ENCODE measurements at places on chromosomes 5 and 9.

DNA sequence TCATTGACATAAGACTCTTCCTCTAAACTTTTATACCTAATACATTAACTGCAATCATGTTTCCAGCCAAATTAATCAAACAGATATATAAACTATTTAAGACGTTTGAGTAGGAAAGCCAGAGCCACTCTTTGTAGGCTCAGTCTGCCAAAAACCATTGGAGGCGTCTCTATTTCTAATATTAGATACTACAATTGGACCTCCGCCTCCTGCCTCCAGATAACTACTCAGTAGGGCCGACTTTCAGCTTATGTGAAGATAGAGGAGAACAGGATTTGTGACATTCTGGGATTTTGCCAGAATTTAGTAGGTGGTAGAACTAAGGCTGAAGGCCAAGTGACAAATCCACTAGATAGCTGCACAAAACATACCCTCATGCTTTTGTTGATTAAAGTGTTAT is 463.0 kb downstream of the CETN3 start:
- no peak for DNase-seq

DNA sequence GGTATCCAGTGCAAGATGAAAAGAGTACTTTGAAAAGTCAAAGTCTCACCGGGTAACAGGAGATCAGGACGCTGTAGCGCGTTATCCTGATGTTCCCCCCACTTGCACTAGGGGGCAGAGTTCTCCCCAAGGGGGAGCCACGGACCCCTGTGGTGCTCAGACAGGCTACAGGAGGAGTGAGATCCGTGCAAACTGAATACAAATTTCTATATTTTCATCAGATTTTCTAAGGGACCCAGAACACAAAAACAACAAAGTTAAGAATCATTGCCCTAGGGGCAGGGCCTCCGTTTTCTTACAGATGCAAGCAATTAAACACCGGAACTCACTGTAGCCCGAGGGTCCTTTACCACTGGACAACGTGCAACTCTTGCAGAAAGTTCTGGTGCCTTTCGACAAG is 2.0 kb downstream of the MYO10 start:
- peak; percentile 72 for DNase-seq

DNA sequence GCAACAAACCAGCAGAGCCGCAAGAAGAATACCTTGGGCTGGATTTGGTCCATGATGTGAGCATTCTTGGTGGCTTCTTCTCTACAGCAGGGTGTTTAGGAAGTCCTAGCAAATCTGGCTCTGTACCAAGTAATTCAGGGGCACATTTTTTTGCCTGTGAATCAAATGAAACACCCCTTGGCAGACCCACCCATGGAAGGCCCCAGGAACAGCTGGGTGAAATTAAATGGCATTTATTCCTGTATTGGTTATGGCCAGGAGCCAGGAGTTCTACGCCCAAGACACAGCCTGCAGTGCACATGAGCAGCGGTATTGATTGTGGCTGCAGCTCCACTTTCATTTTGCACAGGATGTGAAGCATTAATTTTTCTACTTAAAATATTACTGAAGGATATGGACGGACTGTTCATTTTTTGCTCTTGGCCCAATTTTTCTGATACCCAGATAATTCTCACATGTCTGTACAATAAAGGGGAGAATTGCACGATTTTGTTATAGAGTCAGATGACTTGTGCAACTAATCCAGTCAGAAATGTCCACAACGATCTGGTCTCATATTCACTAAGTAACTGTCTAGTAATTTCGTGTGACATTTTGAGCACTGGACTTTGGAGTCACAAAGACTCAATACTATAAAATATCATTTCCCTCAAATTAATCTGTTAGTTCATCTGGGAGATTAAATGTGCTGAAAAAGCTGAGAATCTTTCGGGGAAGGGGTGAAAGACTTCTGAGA is 120.7 kb upstream of the APC start:
- peak; percentile 16 for DNase-seq

DNA sequence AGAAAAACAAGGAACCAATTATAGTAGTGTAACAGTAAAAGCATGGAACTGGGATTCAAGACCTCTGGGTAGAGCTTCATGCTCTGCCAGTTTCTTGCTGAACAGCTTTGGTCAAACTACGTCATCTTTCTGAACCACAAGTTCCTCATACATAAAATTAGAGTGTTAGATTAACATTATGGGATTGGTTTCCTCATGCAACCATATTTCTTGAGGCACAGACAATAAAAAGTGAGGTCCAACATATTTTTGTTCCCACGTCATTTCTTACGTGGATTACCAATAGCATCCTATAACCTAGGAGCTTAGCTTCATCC is 354.8 kb downstream of the TMEM232 start:
- no peak for DNase-seq

GRCh38 chr9:94922098-94922607 is 195.7 kb downstream of the AOPEP start:
- DNase-seq = peak; percentile 75

DNA sequence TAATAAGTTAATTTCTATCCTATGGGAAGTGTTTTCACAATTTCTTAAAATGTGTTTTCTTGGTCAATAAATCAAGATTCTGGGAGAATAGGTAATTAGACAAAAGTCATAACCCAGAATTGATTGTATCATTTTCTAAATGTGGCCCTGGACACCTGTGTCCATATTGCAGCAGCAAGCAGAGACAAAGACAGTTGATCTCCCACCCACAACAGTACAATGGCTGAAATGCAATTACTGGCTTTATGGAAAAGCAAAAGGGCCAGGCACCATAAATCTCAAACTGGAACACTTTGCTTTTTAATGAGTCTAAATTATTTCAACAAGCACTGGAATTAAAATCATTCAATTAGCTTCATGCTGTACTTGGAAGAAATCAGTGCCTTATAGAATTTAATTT is 157.2 kb downstream of the ESM1 start:
- DNase-seq = no peak

DNA sequence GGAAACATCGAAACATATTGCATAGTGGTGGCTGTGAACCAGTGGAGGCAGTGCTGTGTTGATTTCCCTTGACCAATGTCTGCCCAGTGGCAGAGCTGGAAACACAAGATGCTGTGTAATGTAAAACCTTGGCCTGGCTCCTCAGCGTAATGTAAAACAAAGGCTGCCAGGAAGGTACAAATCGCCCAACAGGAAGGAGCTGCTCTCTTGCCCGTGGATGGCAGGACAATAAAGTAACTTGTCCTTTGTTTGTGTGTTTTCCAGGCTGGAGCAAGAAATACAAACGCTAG is 143.4 kb downstream of the PALM2AKAP2 start:
- DNase-seq = no peak

DNA sequence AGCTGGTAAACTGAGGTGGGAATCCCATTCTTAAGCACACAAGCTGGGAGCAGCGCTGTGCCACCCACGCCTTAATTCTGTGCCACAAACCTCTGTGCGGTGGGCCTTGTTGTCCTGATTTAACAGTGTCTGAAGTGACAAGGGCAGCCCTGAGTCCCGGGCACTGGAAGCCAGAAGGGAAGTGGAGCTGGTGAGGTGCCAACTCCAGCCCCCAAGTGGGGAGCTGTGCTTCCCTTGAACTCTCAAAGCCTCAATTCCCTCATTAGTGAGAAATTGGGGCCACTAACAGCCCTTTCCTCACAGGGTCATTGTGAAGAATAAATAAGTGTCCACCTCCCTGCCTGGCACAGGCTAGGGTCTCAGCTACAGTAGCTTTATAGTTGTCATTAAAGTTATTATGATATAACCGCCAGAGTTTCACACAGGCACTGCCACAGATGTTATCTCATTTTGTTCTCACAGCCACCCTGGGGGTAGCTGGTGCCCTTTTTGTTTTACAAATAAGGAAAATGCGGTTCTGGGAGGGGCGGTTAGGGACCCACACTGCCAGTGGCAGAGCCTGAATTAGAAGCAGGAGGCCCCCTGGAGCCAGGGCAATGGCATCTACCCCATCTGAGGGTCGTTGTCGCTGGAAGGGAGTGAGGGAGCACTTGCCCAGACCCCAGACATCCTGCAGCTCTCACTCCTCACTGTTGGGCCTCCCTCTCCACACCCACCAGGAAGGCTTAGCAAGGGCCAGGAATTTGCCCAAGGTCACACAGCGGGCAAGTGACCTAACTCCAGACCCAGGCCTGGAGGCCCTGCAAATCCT is 2.1 kb upstream of the TLX3 start:
- no peak for DNase-seq

DNA sequence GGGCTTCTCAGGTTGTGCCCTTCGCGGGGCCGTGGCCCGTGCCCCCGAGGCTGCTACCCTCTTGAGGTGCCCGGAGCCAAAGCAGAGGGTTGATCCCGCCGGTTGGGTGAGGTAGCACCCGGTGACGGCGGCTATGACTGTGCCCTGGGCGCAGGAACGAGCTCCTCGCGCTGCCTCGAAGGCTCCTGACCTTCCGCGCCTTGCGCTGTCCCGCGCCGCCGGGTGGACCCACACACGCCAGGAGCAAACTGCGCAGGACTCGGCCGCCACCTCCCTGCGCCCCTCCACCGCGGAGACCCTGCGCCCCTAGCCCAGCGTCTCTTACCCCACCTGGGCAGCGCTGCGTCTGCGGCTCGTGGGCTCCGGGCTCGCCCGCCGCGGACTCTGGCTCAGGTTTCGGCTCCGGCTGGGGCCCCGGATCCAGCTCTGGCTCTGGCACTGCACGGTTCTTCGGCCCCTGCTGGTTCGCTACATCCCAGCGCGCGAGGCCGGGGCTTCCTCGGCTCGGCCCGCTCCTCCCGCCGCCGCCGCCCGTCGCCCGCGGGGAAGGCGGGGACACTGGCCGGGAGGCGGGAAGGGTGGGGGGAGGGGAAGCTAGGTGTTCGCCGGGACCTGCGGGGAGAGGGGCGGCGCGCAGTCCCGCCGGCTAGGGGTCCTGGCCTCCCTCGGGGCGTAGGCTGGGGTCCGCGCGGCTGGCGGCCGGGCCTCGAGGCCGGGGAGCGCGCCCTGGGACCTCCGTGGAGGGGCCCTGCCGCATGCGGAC is 5.4 kb upstream of the PITX1 start:
- DNase-seq = no peak

GRCh38 chr5:2173151-2173834 is 290.6 kb upstream of the IRX4 start:
- no peak for DNase-seq

DNA sequence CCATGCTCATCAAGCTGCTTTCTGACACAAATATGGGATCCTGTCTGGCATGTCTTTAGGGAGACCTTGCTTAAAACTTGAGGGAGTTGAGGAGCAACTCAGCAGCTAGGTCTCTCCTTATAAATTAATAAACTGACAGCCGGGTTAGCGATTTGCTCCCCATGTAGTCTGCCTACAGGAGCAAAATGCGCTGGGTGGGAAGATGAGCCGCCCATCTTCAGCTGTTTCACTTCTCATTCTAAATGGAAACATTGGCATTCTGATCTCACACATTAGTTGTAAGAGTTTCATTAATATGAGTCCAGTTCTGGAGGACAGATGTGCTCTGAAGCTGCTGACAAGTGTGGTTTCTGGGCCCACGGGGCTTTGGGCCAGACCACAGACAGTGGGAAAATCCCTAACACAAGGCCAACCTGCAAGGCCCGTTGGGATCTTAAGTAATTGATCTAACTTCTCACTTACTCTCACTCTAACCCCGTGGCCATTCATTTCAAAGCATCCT is 197.0 kb downstream of the MCTP1 start:
- DNase-seq = no peak

DNA sequence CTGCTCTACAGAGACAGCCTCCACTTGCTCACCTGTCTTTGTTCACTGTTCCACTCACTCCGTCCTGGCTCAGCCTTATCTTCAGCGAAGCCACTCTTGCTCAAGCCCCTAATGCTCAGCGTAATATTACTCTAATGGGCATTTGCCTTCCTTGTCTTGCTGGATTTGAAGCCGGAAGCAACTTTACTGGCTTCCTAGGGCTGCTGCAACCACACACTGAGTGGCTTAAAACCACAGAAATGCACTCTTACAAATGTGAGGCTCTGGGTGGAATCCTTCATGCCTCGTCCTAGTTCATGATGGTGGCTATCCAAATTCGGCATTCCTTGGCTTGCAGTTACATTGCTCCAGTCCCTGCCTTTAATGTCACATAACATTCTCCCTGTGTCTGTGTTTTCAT is 85.5 kb upstream of the MARCHF11 start:
- peak; percentile 43 for DNase-seq

GRCh38 chr9:18173923-18174322 is 300.0 kb upstream of the ADAMTSL1 start:
- no peak for DNase-seq

DNA sequence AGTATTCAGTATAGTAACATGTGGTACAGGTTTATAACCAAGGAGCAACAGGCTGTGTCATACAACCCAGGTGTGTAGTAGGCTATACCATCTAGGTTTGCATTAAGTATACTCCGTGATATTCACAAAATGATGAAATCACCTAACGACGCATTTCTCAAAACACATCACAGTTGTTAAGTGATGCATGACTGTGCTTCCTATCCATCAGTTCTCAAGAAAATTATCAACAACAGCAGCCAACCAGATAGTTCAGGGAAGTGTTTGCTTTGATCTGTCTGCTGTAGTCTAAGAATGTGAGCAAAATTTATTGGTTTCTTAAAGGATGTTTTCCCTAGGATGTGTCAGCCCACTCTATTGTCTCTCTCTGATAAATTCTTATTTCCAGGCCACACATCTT is 7.4 kb downstream of the ZBTB26 start:
- no peak for DNase-seq

DNA sequence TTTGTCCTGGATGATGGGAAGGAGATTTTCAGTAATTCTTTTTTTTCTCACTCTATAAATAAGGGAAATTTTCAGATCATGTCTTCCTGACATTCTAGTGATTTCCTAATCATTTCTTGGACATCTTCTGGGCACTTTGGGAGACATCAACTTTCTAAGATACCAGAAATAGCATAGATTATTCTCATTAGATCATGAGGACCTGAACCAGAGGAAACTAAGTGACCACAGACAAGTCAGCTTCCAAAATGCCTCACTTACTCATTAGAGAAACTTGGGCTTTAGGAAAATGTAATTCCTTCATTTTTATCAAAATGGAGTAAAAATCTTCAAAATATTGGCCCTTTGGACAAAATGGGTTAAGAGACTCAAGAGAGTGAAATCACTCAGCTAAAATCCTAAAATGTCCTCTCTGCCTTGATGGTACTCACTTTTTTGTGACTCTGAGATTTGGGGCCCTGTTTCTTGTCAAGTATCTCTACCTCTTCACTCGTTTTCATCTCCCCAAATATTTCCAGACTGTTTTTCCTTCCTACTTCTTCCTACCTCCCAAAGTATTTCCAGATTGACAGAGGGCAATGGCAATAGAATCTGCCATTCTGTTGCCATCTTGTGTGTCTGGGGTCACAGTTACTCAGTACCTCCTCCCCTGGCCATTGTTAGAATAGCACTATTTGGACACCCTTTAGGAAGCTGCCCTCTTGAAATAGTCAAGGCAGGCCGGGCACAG is 194.5 kb downstream of the NR3C1 start:
- DNase-seq = no peak

DNA sequence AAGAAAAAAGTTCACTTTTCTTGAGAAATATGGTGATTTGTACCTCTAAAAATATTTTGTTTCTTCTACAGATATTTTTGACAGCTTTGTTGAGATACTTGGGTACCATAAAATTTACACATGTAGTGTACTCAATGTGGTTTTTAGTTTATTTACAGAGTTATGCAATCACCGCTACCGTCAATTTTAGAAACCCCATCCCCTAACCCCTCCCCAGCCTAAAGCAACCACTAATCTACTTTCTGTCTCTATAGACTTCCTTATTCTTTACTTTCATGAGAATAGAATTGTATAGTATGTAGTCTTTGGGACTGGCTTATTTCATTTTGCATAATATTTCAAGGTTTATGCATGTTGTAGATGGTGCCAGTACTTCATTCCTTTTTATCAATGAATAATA is 45.0 kb upstream of the TDRD7 start:
- DNase-seq = no peak

GRCh38 chr5:61019642-61020041 is 74.6 kb downstream of the NDUFAF2 start:
- DNase-seq = no peak
